ENCODE measurements at places on chromosomes 4 and X. TPM values are rescaled to one million over a fixed set of nuclear protein-coding genes. Genes with fewer than 3 reads are reported as not detected.

DNA sequence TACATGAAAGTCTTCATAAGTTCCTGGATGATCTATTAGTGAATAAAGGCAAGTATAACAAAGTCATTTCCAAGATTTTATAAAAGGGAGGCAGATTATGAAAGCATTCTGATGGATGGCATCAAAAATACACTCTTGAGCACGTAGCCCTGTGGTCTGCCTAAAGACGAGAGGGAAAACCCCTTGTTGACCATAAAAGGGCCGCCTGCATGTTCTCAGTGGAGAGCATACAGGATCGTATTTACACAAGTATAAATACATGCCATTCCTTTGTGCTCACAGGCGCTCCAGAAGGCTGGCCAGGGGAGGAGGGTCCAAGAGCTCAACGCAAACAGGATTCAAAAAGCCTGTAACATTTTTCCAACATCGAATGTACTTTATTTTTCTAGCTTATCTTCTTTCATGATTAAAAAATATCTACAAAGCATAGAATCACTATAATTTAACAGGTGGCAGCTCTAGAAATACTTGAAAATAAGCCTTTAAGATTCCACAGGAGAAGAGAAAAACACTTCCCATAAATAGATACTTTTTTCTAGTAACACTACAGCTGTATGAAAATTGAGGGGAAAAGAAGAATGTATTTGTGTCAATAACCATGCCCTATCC is 29.6 kb downstream of the PDGFC start:
- DNase-seq = peak; percentile 86

DNA sequence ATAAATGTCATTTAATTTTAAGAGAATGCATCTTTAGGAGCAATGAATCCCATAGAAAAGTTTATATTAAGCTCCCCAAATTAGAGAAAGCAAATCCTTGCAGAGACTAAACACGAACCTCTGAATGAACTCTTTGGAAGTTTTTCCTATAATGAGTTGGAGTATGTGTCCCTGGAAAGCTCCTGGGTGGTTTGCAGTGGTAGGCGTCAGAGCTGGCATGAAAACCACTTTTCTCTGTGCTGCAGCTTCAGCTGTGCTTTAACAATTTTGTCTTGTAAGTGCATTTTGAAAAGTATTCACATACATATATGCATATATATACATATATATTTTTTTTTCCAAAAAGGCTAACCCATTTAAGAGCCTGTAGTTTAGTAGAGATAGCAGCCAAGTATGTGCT is 148.7 kb upstream of the TBC1D9 start:
- DNase-seq = no peak

GRCh38 chr4:32748498-32748897 is 2028.3 kb downstream of the PCDH7 start:
- DNase-seq = no peak

DNA sequence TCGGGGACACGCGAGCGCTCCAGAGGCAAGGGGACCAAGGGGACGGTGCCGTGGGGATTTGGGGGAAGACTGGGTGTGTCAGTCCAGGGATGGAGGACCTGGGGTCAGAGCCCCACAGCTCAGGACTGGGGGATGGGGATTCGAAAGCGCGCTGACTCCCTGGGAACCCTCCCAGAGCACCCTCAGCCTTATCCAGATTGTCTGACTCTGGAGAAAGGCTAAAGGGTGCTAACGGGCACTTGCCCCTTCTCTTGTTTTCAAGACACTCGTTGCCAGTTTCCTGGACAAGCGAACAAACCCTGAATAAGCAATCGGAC is 1.1 kb downstream of the DOCK11 start:
- peak; percentile 6 for DNase-seq

GRCh38 chrX:40418813-40419195 is 162.0 kb upstream of the ATP6AP2 start:
- DNase-seq = no peak

DNA sequence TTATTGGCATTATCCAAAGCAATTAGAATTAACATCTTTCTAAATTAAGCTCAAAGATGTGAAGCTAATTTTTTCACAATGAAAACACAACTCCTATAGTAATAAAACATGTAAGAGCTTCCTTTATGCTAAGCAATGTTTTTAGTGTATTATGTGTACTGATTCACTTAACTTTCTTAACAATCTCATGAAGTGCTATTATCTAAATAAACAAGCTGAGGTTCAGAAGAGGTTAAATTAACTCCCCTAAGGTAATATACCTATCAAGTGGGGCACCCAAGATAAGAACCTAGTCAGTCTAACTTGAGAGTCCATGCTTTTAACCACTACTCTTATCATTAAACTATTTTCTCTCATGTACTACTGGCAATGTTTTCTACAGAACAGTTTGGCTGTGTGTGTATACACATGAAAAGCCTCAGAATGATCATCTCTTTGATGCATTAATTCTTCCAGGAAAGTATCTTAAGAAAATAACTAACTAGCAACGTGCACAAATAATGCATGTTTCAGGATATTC is 13.6 kb downstream of the G3BP2 start:
- DNase-seq = no peak

- DNase-seq = no peak
Observed at GRCh38 chr4:83138946-83139345, 24.4 kb upstream of the PLAC8 start.

GRCh38 chr4:8038719-8039251 is 99.1 kb upstream of the AFAP1 start:
- no peak for DNase-seq

DNA sequence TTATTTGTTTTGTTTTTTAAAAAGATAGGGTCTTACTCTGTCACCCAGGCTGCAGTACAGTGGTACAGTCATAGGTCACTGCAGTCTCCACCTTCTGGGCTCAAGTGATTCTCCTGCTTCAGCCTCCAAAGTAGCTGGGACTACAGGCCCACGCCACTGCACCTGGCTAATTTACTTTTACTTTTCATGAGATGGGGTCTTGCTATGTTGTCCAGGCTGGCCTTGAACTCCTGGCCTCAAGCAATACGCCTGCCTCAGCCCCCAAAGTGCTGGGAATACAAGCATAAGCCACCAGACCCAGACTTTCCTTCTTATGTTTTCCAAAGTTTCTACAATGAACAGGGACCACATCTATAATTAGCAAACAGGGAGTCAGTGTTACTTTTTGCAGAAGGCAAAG is 37.9 kb upstream of the MXD4 start:
- DNase-seq = no peak

GRCh38 chr4:157997296-157997695 is 175.5 kb downstream of the GASK1B start:
- no peak for DNase-seq

GRCh38 chr4:185018834-185019455 is 655 bp downstream of the HELT start:
- no peak for DNase-seq

DNA sequence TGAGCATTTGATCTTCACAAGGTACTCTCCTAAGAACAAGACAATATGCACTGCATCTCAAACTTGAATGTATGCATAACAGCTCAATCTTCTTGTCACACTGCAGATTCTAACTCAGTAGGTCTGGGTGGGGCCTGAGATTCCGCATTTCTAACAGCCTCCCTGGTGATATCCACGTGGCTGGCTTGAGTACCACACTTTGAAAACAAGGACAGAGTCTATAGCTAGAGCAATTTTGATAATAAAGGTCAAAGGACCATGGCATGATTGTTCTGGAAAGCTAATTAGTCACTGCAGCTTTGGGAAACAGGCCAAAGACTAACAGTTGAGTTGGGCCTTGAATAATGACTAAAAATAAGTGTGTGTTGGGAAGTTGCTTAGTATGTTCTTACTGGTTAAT is 213.3 kb downstream of the GBA3 start:
- no peak for DNase-seq

GRCh38 chrX:77428551-77428950 is 18.6 kb upstream of the FGF16 start:
- DNase-seq = no peak

GRCh38 chrX:21907260-21907659 is 33.2 kb upstream of the SMS start:
- no peak for DNase-seq

DNA sequence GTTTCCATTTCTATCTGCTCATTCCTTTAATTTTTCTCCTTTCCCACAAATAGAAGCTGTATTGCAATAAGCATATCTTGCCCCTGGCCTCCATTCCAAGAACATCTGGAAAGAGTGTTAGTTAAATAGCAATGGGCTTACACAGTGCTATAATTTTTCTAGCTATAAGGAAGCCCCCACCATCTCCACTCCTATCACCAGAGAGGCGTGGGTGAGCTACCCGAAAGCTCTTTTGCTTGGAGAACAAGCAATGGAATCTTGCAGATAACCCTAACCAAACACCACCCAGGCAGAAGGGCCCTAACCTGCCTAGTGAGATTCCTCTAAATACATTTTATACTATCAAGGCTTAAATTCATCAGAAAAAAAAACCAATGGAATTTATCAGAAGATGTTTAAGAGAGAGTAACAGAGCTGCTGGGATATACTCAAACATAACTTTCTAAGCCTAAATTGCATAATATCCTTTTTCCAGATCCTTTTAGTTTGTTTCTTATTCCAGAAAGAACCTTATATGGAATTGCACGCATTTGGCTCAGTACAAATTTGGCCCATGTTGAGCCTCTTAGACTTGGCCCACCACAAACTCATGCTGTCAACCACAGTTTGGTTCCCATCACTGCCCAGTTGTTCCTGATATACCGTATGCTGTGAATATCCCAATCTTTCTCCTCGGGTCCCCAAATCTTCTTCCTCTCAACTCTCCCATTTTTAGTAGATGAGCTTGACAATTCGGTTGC is 91.6 kb upstream of the PLAC1 start:
- no peak for DNase-seq

GRCh38 chrX:118526149-118526548 is 30.5 kb downstream of the DOCK11 start:
- no peak for DNase-seq

GRCh38 chr4:95472534-95472933 is 76.2 kb downstream of the UNC5C start:
- DNase-seq = no peak

GRCh38 chr4:93947286-93947685 is 118.7 kb downstream of the ATOH1 start:
- no peak for DNase-seq

DNA sequence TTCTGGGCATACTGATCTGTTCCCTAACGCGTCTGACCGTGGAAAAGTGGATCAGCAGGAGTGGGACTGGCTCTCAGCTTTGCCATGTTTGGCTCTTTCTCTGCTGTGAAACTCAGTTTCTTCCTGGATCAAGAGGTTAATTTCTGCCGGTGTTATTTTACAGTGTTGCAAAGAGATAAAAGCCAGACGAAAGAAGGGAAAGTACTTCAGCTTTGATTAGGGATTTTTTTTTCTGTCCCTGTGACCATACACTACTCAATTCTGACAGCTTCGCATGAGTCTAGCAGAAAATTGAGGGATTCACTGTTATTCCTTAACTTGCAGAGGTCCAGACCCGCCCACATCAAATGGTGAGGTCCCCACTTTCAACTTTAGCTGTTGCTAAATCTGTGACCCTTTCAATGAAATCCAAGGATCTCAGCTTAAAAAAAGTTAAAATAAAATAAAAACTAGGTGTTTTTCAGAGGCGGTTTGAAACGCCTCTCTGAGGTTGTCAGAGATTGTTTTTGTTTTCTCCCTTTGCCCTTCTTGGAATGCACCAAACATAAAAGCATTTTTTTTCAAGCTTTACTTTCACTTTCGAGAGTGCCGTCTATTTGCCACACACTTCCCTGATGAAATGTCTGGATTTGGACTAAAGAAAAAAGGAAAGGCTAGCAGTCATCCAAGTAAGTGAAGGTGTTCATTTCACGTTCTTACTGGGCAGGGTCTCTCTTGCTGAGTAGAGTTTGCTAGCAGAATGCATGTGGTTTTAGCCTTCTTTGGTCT is at the start of gene TLR3:
Gene TLR3 (plus strand): TSS at position 576 of the 768 bp plus-strand sequence. CDS start 7,464 bp downstream, outside the sequence.
- peak; percentile 44 for DNase-seq

DNA sequence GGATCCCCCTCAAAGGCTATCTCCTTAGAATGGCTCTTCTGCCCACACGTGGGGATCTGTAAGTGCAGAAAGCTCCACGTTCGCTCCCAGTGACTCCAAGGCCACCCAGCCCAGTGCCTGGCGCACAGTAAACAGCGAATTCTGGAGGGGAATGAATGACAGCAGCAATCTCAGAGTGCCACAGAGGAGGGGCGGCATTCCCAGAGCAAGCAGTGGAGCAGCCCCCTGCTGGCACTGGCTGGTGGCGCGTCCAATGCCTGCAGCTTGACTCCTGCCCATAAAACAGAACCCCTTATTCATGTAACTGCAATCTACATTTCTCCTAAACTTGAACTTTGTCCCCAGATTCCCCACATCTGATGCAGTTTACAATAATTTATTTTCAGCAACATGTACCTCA is 6.9 kb upstream of the HELT start:
- peak; percentile 13 for DNase-seq

- no peak for DNase-seq
Observed at GRCh38 chr4:1216869-1217294, 32.0 kb downstream of the CTBP1 start.

GRCh38 chrX:14926471-14926870 is 53.2 kb downstream of the MOSPD2 start:
- DNase-seq = no peak

DNA sequence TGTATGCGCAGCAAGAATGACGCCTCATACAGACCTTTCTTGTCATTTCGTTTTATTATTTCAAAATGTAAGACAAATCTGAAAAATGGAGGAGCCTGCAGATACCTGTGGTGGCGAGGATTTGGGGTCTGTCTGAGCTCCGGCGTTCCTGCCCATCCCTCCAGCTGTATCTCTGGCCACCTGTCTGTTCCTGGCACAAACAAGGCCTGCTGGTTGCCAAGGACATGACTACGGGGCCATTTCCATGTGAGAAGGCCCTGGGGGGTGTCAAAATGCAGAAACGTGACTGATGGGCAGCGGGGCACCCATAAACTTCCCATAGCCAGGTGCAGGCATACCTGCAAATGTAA is 591 bp upstream of the TSPAN7 start:
- DNase-seq = no peak

DNA sequence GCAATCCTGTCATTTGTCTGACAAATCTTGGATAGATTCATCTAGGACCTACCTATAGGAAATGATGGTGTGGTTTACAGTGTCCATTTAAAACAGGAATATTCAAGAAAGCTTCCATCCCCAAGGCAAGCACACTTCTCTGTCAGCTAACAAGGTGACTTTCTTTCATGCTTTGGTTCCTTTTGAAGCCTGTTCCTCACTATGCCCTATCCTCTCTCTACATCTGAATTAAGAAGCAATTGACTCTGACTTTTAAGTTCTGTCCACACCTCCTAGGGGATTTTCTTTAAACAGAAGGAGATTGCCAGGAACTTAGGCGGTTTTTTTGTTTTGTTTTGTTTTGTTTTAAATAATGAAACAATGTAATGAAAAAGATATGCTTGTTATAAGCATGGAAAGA is 1181.4 kb upstream of the TENM3 start:
- DNase-seq = no peak

The RNF128 gene
- 5.5 TPM for total RNA-seq

The ACE2 gene
- not detected for total RNA-seq

The PLAC1 gene
- total RNA-seq = 0.59 TPM

The DUX4 gene
- total RNA-seq = not detected

The NXT2 gene
- 18.3 TPM for total RNA-seq

The GABRE gene
- total RNA-seq = 2.3 TPM

The CACNA1F gene
- not detected for total RNA-seq

The GAGE12F gene
- not detected for total RNA-seq

The NALF2 gene
- not detected for total RNA-seq

The S100G gene
- total RNA-seq = not detected

All from RPMI7951 (cell line).